ENCODE measurements at places on chromosomes 11 and 22.

- DNase-seq: no peak
These were observed 1.5 kb downstream of the SHANK3 start for GRCh38 chr22:50674130-50674500.

- DNase-seq: no peak
These were observed 29.4 kb upstream of the DRD2 start for GRCh38 chr11:113504586-113504985.

DNA sequence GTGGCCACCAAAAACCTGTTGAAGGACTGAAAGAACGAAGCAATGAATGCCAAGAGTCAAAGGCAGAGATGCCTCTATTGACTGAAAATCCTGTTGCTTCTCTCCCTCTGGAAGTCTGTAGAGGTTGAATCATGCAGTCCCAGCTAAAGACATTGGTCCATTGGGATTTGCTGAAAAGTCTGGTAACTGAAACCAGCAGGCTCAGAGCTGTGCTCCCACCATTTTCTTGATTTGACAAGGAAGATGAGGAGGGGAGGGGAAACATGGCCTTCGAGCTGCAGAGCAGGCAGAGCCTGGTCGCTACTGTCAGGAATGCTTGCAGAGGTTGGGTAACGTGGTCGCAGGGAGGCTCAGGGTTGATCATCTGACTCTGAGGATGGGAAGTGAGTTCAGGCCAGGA, 72.8 kb upstream of the CSNK2A3 start:
- no peak for DNase-seq

DNA sequence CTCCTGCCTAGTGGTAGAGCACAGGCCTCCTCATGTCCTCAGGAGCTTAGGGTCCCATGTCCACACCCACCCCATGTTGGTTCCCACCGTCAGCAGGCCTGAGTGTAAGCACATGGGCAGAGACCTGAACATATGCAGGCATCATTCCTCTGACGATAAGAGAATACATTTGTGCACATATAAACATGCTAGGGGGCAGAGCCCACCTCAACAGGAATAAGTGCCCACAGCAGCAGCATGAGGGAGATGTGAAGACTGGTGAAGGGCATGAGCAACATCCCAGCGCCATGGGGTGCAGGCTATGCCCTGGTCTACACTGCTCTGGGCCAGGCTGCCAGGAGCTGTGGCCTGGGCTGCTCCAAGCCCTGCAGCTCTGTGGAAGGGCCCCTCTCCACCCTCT, 16.9 kb downstream of the ADORA2A start:
- DNase-seq: no peak

DNA sequence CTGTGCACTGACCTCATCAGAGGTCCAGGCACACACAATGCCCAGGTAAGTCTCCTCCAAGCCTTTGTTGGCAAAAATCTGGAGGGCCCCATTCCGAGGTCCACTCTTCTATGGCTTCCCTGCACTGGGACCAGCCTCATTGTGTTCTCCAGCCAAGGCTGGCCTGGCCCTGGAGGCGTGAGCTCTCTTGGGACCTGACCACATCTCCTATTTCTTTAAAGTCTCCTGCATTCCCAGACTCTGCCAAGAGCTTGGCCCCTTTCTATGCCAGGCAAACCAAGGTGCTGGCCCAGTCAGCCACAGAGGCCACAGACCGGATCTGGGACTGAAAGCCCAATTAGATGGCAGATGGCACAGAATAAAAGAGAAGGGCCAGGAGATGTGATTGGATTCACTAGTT, 55.1 kb downstream of the C11orf58 start:
- DNase-seq: no peak

DNA sequence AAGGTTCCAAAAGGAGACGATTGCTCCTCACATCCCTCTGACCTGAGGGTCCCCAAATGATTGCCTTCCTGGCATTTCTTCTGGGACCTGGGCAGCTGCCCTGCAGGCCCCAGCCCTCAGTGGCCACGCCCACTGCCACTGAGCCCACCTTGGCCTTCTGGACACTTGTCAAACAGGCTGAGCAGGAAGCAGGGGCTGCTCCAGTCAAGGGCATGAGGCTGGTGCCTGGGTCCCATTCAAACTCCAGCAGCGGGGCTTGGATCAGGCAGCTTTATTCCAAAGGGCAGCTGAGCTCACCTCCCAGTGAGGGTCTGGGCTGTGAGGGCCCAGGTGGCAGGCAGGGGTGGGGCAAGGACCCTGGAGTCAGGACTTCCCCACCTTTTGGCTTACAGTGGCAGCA, 13.6 kb downstream of the KCTD17 start:
- DNase-seq: no peak

DNA sequence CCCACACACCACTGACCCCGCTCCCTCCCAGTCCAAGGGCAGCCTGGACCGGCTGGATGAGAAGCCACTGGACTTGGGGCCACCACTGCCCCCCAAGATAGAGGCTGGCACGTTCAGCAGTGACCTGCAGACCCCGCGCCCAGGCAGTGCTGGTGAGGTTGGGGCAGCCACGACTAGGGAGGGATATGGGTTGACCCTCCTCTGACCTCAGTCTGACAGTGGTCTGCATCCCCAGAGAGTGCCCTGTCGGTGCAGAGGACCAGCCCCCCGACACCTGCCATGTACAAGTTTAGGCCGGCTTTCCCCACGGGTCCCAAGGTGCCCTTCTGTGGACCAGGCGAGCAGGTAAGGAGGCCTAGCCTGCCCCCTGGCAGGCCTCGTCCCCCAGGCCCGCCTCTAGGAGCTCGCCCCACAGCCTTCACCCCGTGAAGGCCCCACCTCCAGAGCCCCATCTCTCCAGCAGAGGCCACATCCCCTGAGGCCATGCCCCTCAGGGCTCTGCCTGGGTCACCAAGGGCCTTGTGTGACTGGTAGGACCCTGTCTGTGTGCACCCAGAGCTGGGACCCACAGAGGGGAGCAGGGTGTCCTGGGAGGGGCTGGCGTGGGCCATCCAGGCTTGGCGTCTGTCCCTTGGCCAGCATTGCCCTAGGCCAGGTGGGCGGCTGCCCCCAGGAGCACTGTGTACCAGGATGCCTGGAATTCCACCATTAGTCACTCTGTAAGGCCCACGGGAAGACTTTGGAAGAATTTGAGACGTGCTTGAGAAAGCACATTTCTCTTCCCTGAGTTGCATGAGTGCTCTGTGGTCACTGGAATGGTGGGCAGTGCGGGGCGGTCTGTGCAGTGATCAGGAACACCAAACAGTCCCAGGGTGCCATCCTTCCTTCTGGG, 9.4 kb downstream of the CCDC188 start:
- DNase-seq: peak; percentile 91

DNA sequence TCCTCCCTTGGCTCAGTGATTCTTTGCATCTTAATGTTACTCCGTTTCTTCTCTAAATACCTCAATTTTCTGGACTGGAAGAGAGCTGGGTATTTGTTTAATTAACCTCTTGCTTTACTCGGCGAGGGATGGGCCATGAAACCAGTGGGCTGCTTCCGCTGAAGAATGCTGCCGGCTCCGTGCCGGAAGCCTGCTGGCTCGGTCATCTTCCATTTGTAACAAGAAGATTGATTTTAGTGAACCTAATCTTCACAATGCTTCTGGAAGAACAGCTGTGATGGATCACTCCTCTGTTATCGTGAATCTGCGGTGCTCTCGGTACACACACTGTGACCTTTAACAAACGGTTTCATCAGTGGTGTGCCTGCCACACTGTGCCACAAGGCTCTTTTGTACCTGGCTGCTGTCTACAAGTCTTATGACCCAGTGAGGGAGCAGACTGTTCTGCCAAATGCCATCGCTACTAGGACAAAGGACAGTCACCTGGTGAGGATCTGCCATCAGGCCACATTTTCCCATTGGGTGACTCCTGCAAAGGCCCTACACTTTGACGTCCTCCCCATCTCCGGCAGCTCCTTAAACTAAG, 25.3 kb upstream of the PARVB start:
- no peak for DNase-seq

DNA sequence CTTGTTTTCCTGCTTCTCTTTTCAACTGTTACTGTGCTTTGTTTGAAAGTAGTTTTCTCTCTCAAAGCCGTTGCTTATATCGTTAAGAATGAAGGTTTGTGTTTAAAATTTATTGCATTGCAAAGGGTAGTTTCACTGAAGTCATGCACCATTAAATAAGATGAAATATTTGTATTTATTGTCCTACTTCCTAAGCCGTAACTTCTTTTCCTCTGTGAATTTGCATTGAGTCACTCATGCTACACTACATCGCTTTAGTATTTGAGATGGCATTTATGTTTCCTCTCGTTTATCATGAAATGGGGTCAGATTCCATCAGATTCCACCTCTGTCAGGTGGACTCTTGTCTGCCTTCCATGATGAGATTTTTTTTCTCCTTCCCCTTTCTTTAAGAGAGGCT, 65.8 kb upstream of the RASSF10 start:
- DNase-seq: no peak

DNA sequence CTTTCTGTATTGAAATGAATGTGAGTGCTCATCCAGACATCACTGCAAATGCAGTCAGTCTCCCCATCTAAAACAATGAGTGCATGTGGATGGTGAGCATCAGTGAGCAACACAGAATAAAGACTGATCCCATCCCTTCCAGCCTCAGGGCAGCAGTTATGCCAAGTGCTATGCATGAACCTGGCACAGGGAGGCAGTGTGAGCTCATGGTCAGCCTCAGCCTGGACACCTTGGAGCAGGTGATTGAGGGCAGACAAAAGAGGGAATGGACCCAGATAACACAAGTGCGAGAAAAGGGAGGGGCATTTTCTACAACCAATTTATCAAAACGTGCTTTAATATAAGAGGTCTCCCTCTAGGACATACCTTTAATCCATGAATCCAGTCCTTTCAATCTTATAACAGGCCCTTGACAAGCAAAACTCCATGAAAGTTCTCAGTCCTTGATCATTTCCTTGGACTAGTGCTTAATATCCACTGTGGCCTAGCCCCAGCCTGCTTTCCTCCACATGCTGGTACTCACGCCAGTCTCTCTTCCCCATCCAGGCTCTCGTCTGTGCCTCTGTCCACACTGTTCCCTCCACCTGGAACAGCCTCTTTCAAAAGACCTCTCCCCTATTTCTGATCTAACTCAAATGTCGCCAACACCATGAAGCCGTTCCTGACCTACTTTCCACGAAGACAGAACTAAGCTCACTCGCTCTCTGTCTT, 50.5 kb upstream of the LRRC55 start:
- DNase-seq: peak; percentile 10

GRCh38 chr11:110507328-110507727, 77.6 kb downstream of the FDX1 start:
- DNase-seq: no peak

GRCh38 chr11:8702598-8702915, 20.0 kb downstream of the RPL27A start:
- no peak for DNase-seq

GRCh38 chr22:46578824-46579561, 41.2 kb upstream of the GRAMD4 start:
- no peak for DNase-seq

GRCh38 chr11:15737320-15737719, 619.0 kb downstream of the SOX6 start:
- peak; percentile 5 for DNase-seq

GRCh38 chr11:24833573-24833972, 336.7 kb downstream of the LUZP2 start:
- no peak for DNase-seq

- DNase-seq: no peak
These were observed 8.7 kb upstream of the EFCAB6 start for GRCh38 chr22:43820651-43821305.

GRCh38 chr22:38740116-38740723, 15.6 kb downstream of the SUN2 start:
- no peak for DNase-seq

- peak; percentile 68 for DNase-seq
These were observed 24.4 kb downstream of the AASDHPPT start for GRCh38 chr11:106101819-106102218.

- no peak for DNase-seq
These were observed 99.8 kb downstream of the VPREB1 start for GRCh38 chr22:22344430-22344829.

DNA sequence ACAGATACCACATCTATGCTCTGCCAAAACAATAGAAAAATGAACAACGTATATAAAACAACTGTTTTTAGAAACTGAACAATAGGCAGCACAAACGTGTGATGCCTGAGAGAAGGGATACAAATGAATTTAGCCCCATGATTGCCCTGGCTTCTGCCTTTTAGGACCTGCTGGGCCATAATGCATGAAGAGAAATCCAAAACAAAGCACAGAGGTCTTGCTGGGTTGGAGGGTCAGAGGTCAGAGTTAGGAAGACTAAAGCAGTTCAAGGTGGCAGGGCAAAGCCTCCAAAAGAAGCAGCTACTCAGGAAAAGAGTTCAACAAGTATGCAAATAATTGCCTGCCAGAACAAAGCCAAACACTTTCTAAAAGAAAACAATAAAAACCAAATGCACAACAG, 138.5 kb downstream of the TTC28 start:
- no peak for DNase-seq

DNA sequence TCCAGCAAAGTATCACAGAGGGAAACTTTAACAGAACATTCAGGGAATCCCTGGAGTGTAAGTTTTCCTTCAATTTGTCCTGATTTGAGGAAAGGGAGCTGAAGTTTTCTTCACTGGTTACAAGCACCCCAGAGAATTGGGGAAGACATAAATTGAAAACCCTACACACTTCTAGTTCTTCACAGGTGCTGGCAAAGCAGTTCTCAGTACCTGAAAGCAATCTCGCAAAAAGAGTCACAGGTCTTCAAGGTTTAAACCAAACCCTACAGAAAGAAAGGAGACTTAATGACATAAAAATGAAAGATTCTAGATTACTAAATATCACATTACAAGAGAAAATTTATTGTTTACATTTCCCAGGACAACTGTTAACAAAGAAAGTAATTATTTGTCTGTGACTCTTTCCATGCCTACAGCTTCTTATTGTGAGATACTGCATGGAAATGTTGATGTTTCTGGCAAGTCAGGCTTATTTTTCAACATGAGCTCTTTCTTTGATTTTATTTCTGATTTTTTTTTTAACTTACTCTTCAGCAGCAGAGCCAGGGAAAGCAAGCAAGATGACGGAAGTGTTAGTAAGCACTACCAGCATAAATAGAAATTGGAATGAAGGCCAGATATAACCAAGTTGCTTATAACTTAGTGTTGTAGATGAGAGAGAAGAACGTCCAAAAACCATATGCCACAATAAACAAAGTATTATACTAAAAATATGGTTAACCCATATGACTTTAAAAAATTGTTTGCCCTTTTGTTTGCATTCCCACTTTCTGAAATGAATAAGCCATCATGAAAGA, 44.1 kb downstream of the FANCF start:
- no peak for DNase-seq

GRCh38 chr11:47518212-47518964, 34.5 kb downstream of the CELF1 start:
- DNase-seq: no peak

DNA sequence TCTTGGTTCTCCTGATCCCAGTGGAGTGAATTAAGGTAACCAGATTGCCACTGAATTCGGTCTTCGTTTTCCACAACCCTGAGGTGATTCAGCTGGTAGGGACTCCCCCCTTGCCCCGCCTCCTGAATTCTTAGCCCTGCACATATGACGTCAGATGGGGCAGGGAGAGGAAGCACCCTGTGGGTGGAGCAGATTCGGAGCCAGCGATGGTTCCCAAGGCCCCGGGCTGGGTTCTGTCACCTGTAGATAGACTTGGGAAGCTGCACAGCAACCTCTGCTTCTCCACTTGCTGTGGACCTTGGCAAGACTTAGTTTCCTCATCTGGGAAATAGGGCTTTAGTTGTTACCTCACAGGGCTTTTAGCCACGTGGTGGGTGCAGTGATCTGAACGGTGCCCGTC, 67.8 kb downstream of the CTTN start:
- DNase-seq: peak; percentile 33

GRCh38 chr22:38034278-38034882, 22.8 kb upstream of the PICK1 start:
- DNase-seq: peak; percentile 93

Measured in EL (cell line).